Suppressor macrophage (primary cell): ENCODE measurements at places on chromosomes 6 and 20.

DNA sequence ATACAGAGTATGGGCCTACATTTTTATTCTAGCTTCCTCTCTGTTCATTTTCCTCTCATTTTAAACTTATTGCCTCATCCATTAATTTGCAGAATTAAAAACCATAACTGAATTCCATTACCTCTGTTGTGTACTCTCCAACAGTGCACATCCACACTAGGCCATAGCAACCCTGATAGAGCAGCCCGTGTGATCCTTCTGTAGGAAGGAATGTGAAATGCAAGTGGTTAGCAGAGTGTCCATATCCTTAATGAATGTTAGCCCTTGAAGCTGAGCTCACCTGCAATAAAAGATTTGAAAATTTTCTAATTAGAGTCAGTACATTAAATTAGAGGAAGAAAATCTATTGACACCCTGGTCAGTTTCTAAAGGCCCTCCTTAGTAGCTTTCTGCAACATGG lies 6.5 kb upstream of the GRIK2 start:
- no peak for DNase-seq

GRCh38 chr20:41034239-41034638 lies 5.6 kb downstream of the TOP1 start:
- DNase-seq = no peak

- no peak for DNase-seq
Observed at GRCh38 chr6:10098756-10099528, 315.9 kb downstream of the TFAP2A start.

DNA sequence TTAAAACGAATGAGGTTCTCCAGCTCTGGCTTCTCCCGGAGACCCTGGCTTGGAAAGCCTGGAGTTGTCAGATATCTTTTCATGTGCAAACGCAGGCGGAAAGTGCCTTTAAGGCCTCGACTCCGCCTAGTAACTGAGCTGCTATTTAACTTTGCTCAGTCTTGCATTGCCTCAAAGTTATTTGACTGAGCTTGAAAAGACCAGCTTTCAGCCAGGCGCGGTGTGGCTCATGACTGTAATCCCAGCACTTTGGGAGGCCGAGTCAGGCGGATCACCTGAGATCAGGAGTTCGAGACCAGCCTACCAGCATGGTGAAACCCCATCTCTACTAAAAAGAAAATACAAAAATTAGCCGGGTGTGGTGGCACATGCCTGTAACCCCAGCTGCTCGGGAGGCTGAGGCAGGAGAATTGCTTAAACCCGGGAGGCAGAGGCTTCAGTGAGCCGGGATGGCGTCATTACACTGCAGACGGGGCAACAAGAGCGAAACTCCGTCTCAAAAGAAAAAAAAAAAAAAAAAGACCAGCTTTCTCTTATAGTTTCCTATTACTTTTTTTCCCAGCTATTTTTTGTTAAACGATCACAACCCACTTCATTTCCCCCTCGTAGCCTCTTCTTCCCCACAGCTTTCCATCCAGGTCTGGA lies 1.9 kb downstream of the GCNT2 start:
- no peak for DNase-seq

- DNase-seq = no peak
Observed at GRCh38 chr6:15364401-15365037, 118.7 kb downstream of the JARID2 start.

DNA sequence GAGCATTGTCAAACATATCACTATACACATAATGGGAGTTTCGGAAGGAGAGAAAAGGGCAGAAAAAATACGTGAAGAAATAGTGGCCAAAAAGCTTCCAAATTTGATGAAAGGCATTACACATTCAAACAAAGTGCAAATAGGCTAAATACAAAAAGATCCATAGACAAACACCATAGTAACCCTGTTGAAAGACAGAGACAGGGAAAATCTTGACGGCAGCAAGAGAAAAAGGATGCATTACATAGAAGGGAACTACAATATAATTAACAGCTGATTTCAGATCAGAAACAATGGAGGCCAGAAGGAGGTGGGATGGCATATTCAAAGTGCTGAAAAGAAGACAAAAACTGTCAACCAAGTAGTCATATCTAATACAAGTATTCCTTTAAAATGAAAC lies 170.8 kb downstream of the MRPL14 start:
- no peak for DNase-seq

DNA sequence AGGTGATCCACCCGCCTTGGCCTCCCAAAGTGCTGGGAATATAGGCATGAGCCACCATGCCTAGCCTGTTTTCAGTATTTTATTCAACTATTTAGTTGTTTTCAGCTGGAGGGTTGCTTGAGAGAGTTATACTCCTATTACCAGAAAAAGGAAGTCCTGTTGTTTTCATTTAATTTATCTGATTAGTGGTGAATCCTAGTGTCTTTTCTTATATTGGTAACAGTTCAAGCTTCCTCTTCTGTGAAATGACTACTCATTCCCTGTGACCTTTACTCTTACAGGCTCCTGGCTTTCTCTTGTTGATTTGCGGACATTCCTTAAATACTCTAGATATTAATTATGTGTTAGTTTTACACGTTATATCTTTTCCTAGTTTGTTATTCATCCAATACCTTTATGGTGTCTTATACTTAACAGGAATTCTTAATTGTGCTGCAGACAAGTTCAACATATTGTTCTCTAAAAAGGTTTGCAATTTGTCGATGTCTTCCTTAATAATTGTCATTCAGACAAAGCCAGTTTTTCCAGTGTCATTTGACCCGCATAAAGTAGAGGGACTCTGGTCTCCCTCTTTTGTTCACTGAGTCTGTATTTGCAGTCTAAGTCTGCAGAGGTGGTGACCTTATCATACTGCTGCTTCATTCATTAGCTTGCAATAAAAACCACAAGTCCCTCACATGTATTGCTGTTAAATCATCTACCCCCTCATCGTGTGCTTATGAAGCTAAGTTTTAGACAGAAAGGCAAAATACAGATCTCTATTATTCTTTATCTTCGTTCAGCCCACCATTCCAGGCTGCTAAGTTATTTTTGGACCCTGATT lies 51.4 kb downstream of the ZBTB9 start:
- no peak for DNase-seq

DNA sequence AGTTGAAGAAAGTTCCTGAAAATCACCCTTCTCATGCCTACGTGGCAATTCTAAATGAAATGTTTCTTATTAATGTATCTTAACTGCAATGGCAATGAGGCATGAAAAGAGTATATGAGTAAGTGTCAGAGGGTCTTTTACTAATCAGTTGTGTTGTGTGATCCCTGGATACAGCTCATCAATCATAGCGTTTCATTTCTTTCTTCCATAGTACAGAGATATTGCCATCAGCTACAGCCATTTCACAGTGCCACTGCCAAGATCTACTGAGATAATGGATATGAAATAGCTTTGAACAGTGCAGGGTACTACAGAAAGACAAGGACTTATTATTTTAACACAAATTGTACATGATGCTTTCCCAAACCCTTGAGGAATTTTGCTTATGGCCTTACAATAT lies 450.8 kb downstream of the KHDRBS2 start:
- no peak for DNase-seq

DNA sequence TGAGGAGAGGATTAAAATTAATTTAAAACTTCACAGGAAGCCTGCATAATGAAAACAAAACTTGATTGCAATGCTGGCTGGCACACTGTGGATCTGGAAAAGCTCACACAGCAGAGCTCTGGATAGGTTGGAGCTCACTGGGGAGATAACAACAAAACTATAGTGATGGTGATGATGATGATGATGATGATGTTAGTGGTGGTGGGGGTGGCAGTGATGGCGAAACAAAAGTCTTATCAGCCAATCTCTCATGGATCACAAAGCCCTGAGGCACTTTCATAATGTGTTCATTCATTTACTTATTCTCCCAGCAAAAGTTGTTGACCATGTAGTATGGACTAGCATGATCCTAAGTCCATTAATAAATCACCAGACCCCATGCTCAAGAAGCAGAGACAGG lies 152.0 kb downstream of the MBOAT1 start:
- no peak for DNase-seq
